Smooth muscle cell of bladder (primary cell): ENCODE measurements at places on chromosomes 7 and 10. TPM values are rescaled to one million over a fixed set of nuclear protein-coding genes. Genes with fewer than 3 reads are reported as not detected.

FAM241B gene
- total RNA-seq, result 0.46 TPM in 1 of 2 replicates, not detected in the other

TAS2R38 gene
- not detected in 2 replicates for total RNA-seq

NXPH1 gene
- not detected in 2 replicates for total RNA-seq

GSTO2 gene
- 2.0 and 3.3 TPM in 2 replicates for total RNA-seq

PSD gene
- 3.3 and 6.3 TPM in 2 replicates for total RNA-seq

FKBP6 gene
- under 0.01 TPM in 1 of 2 replicates, not detected in the other for total RNA-seq

RASSF4 gene
- total RNA-seq, result 11.7 and 11.8 TPM in 2 replicates

ARID5B gene
- total RNA-seq, result 72.1 and 84.9 TPM in 2 replicates

HEPACAM2 gene
- total RNA-seq, result under 0.01 TPM in 1 of 2 replicates, not detected in the other

ZNF777 gene
- total RNA-seq, result 2.4 and 4.4 TPM in 2 replicates

CLRN3 gene
- not detected in 2 replicates for total RNA-seq

CALHM1 gene
- not detected in 2 replicates for total RNA-seq

TECPR1 gene
- 15.9 and 22.6 TPM in 2 replicates for total RNA-seq

CPED1 gene
- 38.9 and 40.5 TPM in 2 replicates for total RNA-seq

STK32C gene
- total RNA-seq, result 13.1 and 14.9 TPM in 2 replicates

CLDN4 gene
- 0.14 and 1.5 TPM in 2 replicates for total RNA-seq

TMEM120A gene
- 35.7 and 38.6 TPM in 2 replicates for total RNA-seq

SLC29A4 gene
- total RNA-seq, result 3.8 and 5.7 TPM in 2 replicates

GIMAP7 gene
- total RNA-seq, result 0.09 TPM in 1 of 2 replicates, not detected in the other

CLDN15 gene
- 1.8 and 2.6 TPM in 2 replicates for total RNA-seq
